ENCODE measurements at places on chromosomes 7 and 10.

GRCh38 chr10:73218431-73219191, 28.4 kb downstream of the DNAJC9 start:
- no peak for DNase-seq

DNA sequence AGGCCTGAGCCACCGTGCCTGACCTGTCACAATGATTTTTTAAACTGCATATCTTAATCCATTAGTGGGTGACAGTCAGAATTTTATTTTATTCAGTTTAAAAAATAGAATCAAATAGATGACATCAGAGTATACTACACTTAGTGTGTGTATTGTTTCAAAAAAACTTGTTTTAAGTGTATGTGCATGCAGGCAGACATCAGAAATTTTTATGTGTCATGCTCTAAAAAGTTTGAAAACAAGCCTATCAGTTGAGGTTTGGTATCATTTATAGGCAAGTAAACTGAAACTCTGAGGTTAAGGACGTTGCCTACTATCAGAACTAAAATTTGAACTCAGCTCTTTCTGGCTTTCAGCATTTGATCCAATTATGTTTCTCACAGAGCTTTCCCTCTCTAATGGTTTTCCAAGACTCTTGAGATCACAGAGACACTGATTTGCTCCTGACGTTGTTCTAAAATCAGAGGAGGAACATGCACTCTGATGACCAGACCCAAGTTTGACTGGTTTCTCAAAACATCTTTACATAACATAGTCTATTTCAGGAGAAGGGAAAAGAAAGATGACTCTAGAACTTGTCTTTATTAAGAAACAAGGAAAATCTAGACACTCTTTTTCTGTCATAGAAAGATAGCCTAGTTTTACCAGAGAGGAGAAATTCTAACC, 188.6 kb downstream of the AUTS2 start:
- DNase-seq: no peak

DNA sequence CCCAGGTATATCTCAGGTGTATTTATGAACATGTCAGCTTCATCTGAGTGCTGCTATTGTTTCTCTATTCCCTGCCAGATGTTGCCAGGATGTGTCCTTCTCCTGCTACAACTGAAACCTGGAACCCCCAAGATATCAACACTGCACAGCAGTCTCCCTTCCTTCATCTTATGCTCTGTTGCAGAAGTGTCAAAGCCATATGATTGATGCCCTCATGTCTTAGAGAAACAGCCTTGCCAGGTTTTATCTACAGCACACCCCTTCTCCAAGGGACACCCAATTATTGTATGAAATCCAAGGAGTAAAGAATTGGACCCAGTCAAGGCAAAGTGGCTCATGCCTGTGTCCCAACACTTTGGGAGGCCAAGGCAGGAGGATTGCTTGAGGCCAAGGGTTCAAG, 60.5 kb upstream of the GHITM start:
- no peak for DNase-seq

DNA sequence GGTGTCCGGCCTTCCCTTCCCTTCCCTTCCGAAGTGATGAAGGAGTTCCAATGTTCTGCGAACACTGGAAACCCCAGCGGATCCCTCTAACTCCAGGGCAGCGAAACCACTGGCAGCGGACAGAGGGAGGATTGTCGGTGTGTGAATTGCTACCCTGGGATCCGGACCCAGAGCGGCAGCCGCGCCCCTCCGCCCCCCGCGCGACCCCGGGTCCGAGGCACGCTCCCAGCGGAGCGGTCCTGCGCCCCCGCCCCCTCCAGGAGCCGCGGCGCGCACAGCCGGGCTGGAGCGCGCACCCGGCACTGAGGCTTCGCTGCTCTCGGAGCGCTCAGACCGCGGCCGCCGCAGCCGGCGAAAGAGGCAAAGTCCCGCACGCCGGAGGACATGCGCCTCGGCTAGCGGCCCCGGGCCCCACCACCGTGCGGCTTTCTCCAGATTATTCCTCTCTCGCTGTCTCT, at the start of gene PTPRZ1:
PTPRZ1 (plus strand) TSS at position 331 of the 458 bp plus-strand sequence. CDS start 339 bp downstream, outside the sequence.
- DNase-seq: no peak

GRCh38 chr7:108402865-108403264, 53.4 kb downstream of the NRCAM start:
- DNase-seq: no peak

- no peak for DNase-seq
These were observed 30.6 kb downstream of the JMJD1C start for GRCh38 chr10:63434866-63435854.

DNA sequence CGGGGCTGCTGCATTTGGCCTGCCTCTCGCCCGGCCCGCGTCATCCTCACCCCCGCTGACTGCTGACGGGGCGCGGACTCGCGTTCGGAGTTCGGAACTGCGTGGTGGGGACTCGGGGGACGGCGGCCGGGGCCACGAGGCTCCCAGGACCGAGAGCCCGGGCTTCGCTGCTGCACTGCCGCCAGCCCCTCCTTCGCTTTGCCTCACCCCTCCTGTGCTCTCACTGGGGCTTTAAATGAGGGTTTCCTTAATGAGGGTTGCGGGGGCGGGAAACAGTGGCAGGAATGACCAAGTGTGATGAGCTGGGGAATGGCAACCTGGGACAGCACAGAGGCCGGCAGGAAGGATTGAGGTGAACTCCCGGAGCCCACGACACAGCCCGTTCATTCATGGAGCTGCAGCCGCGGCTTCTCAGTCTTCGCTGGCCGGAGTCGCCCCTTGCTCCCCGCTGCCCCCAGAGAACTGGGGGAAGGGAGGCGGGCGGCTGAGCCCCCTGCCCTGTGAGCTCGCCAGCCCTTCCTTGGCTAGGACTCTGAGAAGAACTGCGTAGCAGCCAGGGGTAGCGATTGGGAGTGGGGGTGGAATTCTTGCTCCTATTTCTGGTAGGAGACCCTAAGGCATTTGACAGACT, 1.5 kb upstream of the LRRC4 start:
- DNase-seq: no peak

- DNase-seq: no peak
These were observed 207.0 kb downstream of the ANK3 start for GRCh38 chr10:60182691-60183090.

DNA sequence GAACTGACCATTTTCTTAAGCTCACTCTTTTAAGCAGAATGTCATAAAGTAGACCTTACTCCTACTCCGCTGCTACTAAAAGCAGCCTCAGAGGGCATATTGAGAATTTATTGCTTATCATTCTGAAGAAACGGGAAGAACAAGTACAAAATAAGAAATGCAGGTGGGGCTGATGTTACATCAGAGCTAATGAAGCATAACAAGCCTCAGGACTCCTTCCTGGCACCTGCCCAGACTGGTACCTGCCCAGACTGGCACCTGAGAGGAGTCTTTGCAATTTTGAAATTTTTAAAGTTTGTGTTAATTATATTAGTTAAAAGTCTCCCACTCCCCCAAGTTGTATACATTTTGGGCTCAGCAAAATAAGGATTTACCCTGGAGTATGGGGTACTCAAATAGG, 162.4 kb downstream of the SEMA3E start:
- no peak for DNase-seq

- no peak for DNase-seq
These were observed 81.5 kb downstream of the SRPK2 start for GRCh38 chr7:105307163-105307672.

GRCh38 chr7:94656925-94657731, 1.2 kb upstream of the SGCE start:
- no peak for DNase-seq

GRCh38 chr7:69318794-69319193, 279.5 kb upstream of the AUTS2 start:
- no peak for DNase-seq

DNA sequence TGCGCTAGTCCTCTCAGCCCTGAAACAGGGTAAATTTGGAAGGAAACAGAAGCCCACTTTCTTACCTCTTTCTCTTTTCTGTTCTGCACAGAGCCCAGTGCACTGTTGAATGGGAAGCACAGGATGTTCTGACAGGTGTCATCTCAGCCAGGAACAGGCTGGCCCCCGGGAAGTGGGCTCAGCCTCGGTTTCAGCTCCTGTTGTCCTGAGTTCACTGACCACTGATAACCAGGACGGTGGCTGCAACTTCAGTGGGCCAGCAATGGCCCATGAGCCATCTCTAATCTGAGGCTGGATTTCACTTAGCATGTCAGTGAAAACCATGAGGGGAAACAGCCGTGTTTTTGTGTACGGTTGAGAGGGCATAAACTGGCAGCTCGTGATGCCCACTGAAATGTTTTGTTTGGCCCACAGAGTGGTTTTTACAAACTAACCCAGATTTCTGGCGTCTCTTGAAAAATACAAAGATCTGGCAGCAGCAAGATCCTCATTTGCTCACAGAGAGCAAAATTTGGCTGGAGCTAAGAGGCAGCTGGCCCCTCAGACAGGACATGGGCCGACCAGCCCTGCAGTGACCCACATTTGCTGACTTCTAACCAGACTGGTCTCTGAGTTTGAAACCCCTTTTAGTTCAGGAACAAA, 455.9 kb downstream of the PAXIP1 start:
- DNase-seq: no peak

DNA sequence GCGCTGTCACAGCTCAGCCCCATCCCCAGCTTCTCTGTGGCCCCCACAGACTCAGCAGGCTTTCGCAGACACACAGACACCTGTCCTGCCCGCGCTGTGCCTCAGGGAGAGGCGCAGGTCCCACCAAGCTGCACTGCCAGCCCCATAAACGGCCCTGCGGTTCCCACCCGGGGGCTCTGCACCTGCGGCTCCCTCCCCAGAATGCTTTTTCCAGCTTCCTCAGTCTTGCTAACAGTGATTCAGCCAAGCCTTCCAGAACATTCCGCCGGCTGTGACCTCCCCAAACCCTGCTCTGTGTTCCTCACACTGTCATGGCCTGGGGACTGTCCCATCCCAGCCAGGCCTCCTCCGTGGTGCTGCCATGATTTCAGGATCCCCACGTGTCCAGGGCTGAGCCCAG, 27.8 kb upstream of the TNRC18 start:
- no peak for DNase-seq

DNA sequence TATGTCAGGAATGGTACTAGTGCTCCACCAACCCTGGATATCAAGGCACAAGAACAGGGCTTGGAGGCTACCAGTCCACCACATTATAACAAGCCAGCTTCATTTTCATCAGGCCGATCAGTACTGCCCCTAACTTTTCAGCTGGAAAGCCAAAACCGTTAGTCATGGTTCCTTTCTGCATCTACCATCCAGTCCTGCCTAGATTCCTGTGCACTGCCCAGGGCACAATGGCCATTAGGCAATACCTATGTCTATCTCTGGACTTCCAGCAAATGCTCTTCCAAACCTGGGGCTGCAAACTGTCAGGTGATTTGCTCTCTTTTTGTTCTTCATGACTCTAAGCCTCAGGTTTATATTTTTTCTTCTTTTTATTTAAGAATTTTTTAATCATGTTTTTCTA, 937.7 kb downstream of the SORCS1 start:
- DNase-seq: no peak

DNA sequence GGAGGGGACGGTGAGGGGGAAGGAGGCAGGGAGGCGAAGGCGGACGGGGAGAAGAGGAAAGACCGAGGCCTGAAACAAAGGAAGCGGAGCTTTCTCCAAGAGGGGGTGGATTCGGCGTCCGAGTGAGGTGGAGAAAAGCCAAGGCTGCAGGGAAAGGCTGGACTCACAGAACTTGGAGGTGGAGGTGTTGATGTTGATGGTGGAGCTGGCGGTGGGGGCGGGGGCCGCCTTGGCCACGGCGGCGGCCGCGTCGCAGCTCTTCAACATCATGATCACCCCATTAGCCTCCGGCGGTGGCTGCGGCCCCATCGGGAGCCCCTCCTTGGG, 578 bp downstream of the CACUL1 start:
- DNase-seq: no peak

DNA sequence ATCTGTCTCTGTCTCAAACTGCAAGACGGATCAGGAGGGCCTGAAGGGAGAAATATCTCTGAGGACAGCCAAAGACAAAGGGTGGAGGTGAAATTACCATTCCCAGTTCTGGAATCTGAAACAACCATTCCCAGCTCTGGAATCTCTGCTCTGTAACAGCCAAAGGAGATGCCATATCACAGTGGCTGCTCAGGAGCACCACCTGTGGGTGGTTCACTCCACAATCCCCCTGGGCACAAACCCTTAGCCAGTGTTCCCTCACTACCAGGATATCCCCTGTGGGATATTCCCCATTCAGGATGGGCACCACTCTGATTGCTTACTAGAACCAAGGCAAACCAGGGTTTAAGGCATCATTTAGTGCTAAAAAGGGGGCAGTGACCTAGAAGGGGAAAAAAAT, 199.0 kb downstream of the HTR7 start:
- DNase-seq: no peak

DNA sequence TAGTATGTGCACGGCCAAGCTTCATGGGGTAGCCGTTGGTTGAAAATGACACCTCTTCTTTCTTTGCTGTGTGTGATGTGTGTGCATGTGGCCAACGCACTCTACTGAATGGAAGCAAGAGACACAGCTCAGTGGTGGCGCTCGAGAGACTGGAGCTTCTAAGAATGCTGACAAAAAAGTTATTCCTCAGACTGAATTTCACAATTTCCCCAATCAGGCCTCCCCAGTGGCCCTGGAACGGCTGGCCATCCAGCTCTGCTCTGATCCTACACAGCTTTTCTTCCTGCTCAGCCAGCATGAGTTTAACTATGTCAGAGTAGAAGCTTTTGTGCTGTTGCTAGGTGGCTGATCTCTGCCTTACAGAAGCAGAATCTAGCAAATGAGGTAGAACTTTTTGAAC, 186.7 kb upstream of the PLXDC2 start:
- DNase-seq: no peak

DNA sequence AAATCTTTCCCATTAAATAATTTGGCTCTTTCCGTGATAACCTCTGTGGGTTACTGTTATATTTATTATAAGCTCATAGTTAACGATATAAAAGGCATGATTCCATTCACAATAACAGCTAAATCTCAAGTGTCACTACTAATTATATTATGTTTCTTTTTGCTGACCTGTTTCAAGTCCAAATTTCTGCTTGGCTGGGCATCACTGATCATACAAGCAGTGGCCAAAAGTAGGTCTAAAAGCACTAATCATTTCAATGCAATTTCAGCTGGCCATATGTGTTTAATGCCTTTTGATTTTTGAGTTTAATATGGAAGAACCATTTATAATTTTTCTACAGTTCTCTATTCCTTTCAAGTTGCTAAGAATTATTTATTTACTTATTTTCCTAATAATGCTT, 110.7 kb downstream of the SEMA3A start:
- no peak for DNase-seq

GRCh38 chr7:140901941-140902302, 22.8 kb downstream of the BRAF start:
- DNase-seq: no peak

- DNase-seq: no peak
These were observed 16.5 kb upstream of the TRIM8 start for GRCh38 chr10:102627736-102628293.

GRCh38 chr7:76332078-76332477, 26.7 kb downstream of the YWHAG start:
- DNase-seq: no peak

- no peak for DNase-seq
These were observed 127.3 kb upstream of the LYZL2 start for GRCh38 chr10:30756896-30757295.

GRCh38 chr7:45057878-45058277, 30.9 kb downstream of the NACAD start:
- DNase-seq: no peak
